Naive thymus-derived CD8-positive, alpha-beta T cell (primary cell): ENCODE measurements at places on chromosomes 3 and 15. TPM values are rescaled to one million over a fixed set of nuclear protein-coding genes. Genes with fewer than 3 reads are reported as not detected.

SERPINI2 gene
- not detected for total RNA-seq

- no peak overlapping the region for H3K4me3 ChIP-seq
- H3K27me3 ChIP-seq, result peaks cover 2% of the 10 kb centered on the region
- no peak for DNase-seq
Observed at GRCh38 chr15:24862726-24863521, 91.9 kb upstream of the SNRPN start.

DNA sequence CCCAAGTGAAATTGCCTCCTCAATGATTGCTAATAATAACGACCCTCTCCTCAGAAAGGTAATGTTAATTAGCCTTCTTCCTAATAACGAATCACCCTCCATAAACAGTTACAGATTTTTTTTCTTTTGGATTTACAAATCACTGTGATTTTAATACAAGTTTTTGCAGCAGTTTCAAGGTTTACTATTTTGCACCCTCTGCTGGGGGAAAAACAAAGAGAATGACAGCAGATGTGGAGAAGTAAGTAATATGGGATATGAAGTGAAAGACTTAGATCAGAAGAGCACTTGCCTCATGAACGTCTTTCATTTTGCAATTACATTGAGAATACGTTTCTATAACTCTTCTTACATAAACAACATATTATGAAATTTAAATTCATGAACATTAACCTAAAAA is 16.1 kb upstream of the CNTN3 start:
- H3K4me3 ChIP-seq, result no peak overlapping the region
- no peak overlapping the region for H3K27ac ChIP-seq
- no peaks in the 10 kb centered on the region for H3K36me3 ChIP-seq
- H3K4me1 ChIP-seq, result no peaks in the 10 kb centered on the region

EFHB gene
- total RNA-seq, result 3.2 TPM

DNA sequence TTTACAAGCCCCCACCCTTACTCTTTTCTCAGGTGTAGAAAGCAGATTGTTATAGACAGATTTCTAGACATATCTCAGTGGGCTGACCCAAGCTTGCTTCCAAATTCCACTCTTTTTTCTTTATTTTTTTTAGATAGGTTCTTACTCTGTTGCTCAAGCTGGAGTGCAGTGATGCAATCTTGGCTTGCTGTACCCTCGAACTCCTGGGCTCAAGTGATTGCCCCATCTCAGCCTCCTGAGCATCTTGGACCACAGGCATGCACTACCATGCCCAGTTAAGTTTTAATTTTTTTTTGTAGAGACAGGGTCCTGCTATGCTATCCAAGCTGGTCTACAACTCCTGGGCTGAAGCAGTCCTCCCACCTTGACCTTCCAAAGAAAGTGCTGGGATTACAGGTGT is 53.5 kb upstream of the ADAMTS9 start:
- H3K27ac ChIP-seq, result no peak overlapping the region
- DNase-seq, result no peak
- H3K4me1 ChIP-seq, result no peaks in the 10 kb centered on the region
- H3K36me3 ChIP-seq, result no peaks in the 10 kb centered on the region
- no peaks in the 10 kb centered on the region for H3K27me3 ChIP-seq

DNA sequence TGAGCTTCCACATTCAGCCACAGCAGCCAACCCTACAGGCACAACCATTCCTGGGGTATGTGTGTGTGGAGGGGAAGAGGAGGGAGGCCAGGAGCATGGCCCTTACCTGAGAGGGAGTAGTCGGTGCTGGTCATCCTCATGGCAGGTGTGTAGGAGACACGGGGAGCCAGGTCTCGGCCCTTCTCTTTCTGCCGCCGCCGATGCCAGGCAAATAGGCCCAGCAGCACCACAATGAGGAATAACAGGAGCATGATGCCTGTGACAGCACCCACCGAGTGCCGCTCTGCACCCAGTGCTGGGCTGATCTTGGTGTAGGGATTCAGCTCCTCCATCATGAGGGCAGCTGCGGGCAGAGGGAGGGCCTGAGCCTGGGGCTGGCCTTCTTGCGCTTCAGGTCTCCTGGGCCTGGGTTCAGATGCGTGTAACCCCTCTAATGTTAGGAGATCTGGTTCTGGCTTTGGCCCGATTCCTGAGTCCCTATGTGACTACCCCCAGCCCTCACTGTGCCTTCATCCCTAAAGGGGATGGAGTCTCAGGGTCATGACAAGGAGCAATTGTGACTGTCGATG is 44.4 kb downstream of the RAB11A start:
- H3K36me3 ChIP-seq, result no peaks in the 10 kb centered on the region
- H3K27ac ChIP-seq, result no peak overlapping the region
- H3K4me3 ChIP-seq, result no peak overlapping the region

CEMIP gene
- not detected for total RNA-seq

GRCh38 chr3:81666502-81667121 is 94.8 kb downstream of the GBE1 start:
- peaks cover 8% of the 10 kb centered on the region for H3K36me3 ChIP-seq
- H3K4me1 ChIP-seq, result no peaks in the 10 kb centered on the region
- no peak for DNase-seq
- no peak overlapping the region for H3K4me3 ChIP-seq
- H3K27ac ChIP-seq, result no peak overlapping the region
- no peaks in the 10 kb centered on the region for H3K27me3 ChIP-seq

GRCh38 chr15:69081310-69082004 is 67.0 kb downstream of the NOX5 start:
- H3K27me3 ChIP-seq, result peaks cover 4% of the 10 kb centered on the region
- no peak overlapping the region for H3K4me3 ChIP-seq
- no peak for DNase-seq
- no peaks in the 10 kb centered on the region for H3K4me1 ChIP-seq
- H3K27ac ChIP-seq, result no peak overlapping the region

DNA sequence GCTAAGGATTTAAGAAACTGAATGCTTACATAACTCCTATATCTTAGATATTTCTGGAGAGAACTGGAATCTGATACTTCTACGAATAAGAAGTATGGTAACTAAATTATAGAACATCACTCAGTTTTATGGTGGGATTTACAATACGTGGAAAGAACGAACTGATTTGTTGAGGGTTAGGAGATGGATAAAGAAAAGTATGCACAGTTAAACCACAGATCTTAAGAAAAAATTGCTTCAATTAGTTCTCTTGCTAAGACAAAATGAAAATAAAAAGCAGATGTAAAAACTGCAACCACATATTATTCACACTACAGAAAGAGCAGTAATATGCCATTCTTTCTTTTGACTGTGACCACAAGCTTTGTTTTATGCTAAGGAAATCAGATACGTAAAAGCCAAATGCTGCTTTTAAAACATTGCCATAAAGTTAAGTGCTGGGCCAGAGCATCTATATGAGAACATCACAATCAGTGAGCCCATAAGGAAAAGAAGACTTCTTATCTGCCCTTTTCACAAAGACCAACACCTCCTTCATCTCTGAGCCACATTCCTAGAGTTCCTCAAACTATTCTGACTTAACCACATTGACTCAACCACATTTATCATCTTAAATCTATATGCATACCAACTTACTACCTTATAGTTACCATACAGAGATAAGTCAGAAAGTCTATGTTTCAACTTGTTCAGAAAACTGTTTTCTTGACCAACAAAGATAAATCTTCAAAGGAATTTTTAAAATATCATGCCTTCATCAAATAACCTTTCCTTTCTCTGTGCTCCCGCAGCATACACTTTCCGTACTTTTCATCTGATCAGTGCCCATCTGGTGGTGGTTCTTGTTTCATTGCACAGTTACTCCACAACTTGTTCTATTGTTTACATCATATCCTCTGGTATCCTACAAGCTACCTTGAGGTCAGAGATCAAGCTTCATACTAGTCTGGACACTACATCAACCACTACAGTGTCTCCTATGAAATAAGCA is 61.7 kb downstream of the FSIP1 start:
- no peak overlapping the region for H3K27ac ChIP-seq
- no peak overlapping the region for H3K4me3 ChIP-seq
- no peaks in the 10 kb centered on the region for H3K27me3 ChIP-seq
- DNase-seq, result no peak

MYNN gene
- total RNA-seq, result 23.0 TPM

- DNase-seq, result no peak
- H3K27ac ChIP-seq, result no peak overlapping the region
- H3K36me3 ChIP-seq, result no peaks in the 10 kb centered on the region
- H3K4me1 ChIP-seq, result peaks cover 14% of the 10 kb centered on the region
- H3K4me3 ChIP-seq, result no peak overlapping the region
- no peaks in the 10 kb centered on the region for H3K27me3 ChIP-seq
Observed at GRCh38 chr3:144270100-144270499, 298.5 kb downstream of the DIPK2A start.

LNP1 gene
- 2.4 TPM for total RNA-seq

TF gene
- 0.78 TPM for total RNA-seq

GOLGA6L7 gene
- not detected for total RNA-seq

GRCh38 chr3:72887705-72888545 is at the start of gene GXYLT2:
TSS of gene GXYLT2 (plus strand) at chr3:72888046. CDS start at chr3:72888234, 188 bp downstream.
- H3K27me3 ChIP-seq, result peaks cover 58% of the 10 kb centered on the region
- DNase-seq, result peak; percentile 4
- H3K4me3 ChIP-seq, result peak within 1 kb of the TSS; percentile 78
- peaks cover 16% of the 10 kb centered on the region for H3K4me1 ChIP-seq
- H3K27ac ChIP-seq, result peak within 1 kb of the TSS; percentile 73

- no peaks in the 10 kb centered on the region for H3K4me1 ChIP-seq
- no peak overlapping the region for H3K27ac ChIP-seq
- H3K36me3 ChIP-seq, result no peaks in the 10 kb centered on the region
- H3K27me3 ChIP-seq, result no peaks in the 10 kb centered on the region
Observed at GRCh38 chr15:66099950-66100671, 153.4 kb downstream of the MEGF11 start.

GRCh38 chr3:45647148-45647619 is 42.0 kb upstream of the SACM1L start:
- H3K27ac ChIP-seq, result no peak overlapping the region
- peaks cover 22% of the 10 kb centered on the region for H3K4me1 ChIP-seq
- no peaks in the 10 kb centered on the region for H3K27me3 ChIP-seq
- peaks cover 59% of the 10 kb centered on the region for H3K36me3 ChIP-seq
- H3K4me3 ChIP-seq, result no peak overlapping the region
- DNase-seq, result no peak

DNA sequence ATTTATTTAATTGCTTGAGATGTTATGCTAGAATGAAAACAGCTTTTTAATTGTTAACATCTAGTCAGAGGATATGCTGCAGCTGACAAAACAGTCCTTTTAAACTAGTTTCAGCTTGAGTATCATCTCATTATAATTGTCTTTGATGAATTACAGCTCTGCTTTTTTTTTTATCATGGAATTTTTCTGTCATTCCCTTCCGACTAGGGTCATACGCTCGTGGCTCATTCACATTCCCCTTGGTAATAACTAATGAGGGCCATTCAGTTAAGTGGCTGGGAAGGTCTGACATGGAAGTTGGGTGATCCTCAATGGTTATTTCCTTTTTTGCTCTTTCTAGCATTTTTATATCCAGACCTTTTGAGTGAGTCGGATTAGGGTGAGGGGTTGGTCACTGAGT is 77.0 kb downstream of the PGPEP1L start:
- no peak overlapping the region for H3K4me3 ChIP-seq
- H3K27ac ChIP-seq, result no peak overlapping the region
- H3K27me3 ChIP-seq, result no peaks in the 10 kb centered on the region
- no peaks in the 10 kb centered on the region for H3K4me1 ChIP-seq
- peaks cover 15% of the 10 kb centered on the region for H3K36me3 ChIP-seq
- DNase-seq, result no peak

DNA sequence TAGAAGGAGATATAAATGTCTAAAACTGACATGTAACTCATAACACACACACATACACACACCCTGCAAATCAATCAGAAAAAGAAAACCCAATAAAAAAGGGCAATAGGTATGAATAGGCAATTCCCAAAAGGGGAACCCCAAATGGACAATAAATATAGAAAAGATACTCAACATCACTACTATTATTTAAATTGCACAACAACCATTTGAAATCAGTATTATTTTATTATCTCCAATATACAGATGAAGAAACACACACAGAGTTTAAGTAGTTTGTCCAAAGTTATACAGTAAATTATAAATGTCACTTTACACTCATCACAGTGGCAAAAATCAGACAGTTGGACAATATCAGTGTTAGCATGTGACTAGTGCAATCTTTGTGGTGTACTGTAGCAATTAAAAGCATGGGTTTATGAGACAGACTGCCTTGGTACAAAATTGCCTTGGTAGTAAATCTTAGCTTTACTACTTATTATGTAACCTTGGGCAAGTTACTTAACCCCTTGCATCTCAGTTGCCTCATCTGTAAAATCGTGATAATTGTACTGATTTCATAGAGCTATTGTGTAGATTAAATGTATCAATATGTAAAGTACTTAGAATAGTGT is 3.4 kb upstream of the FSTL1 start:
- peaks cover 13% of the 10 kb centered on the region for H3K4me1 ChIP-seq
- DNase-seq, result no peak
- H3K27me3 ChIP-seq, result peaks cover 41% of the 10 kb centered on the region
- no peaks in the 10 kb centered on the region for H3K36me3 ChIP-seq
- no peak overlapping the region for H3K4me3 ChIP-seq

ZDHHC23 gene
- 6.4 TPM for total RNA-seq
